ENCODE measurements at places on chromosomes 16 and 17. TPM values are rescaled to one million over a fixed set of nuclear protein-coding genes. Genes with fewer than 3 reads are reported as not detected.

CDRT15 gene
- total RNA-seq, result not detected

KNOP1 gene
- total RNA-seq, result 8.3 TPM

SDR42E1 gene
- 4.4 TPM for total RNA-seq

RNU2-1 gene
- total RNA-seq, result not detected

MYLK3 gene
- 0.13 TPM for total RNA-seq

NBR1 gene
- 93.4 TPM for total RNA-seq

CBFA2T3 gene
- total RNA-seq, result not detected

TBKBP1 gene
- total RNA-seq, result 8.5 TPM

KRTAP1-5 gene
- total RNA-seq, result not detected

GNGT2 gene
- 1.1 TPM for total RNA-seq

MT3 gene
- total RNA-seq, result not detected

DOC2A gene
- under 0.01 TPM for total RNA-seq

SULT1A4 gene
- 17.7 TPM for total RNA-seq

CCL23 gene
- 0.38 TPM for total RNA-seq

KRT28 gene
- not detected for total RNA-seq

CENPX gene
- 23.5 TPM for total RNA-seq

LGALS9 gene
- 26.1 TPM for total RNA-seq

TM4SF5 gene
- total RNA-seq, result not detected

ALOXE3 gene
- not detected for total RNA-seq

TEKT3 gene
- total RNA-seq, result not detected

USH1G gene
- total RNA-seq, result not detected

HOXB8 gene
- 0.76 TPM for total RNA-seq

CCL1 gene
- not detected for total RNA-seq

RAP1GAP2 gene
- 1.4 TPM for total RNA-seq

ABCA6 gene
- 2.2 TPM for total RNA-seq

ZSCAN10 gene
- total RNA-seq, result not detected

CCDC40 gene
- 0.90 TPM for total RNA-seq

KCNH4 gene
- 0.13 TPM for total RNA-seq

SMIM36 gene
- not detected for total RNA-seq

IGSF6 gene
- under 0.01 TPM for total RNA-seq

ARL2BP gene
- 61.0 TPM for total RNA-seq

CTRB1 gene
- total RNA-seq, result not detected

GAA gene
- total RNA-seq, result 30.7 TPM

CPNE7 gene
- total RNA-seq, result 0.25 TPM

ZNF205 gene
- 14.9 TPM for total RNA-seq

KRT33B gene
- total RNA-seq, result not detected

LPCAT2 gene
- total RNA-seq, result 5.9 TPM

GPS1 gene
- 86.6 TPM for total RNA-seq

FOXN1 gene
- total RNA-seq, result not detected

FLII gene
- total RNA-seq, result 280 TPM

ZG16 gene
- total RNA-seq, result not detected

FBRS gene
- total RNA-seq, result 6.9 TPM

KRTAP9-8 gene
- not detected for total RNA-seq

CCL8 gene
- 0.13 TPM for total RNA-seq

HS3ST3A1 gene
- 0.39 TPM for total RNA-seq

CCL16 gene
- total RNA-seq, result 0.13 TPM

PIK3R6 gene
- total RNA-seq, result not detected

TPSD1 gene
- not detected for total RNA-seq

ACSM2A gene
- total RNA-seq, result 0.13 TPM

ITGAL gene
- not detected for total RNA-seq

OR3A3 gene
- total RNA-seq, result not detected

DGKE gene
- 7.3 TPM for total RNA-seq
